ENCODE measurements at places on chromosomes 12 and 14.
A peak's percentile ranks its signal among the peaks of the same experiment; 100 is the strongest.

DNA sequence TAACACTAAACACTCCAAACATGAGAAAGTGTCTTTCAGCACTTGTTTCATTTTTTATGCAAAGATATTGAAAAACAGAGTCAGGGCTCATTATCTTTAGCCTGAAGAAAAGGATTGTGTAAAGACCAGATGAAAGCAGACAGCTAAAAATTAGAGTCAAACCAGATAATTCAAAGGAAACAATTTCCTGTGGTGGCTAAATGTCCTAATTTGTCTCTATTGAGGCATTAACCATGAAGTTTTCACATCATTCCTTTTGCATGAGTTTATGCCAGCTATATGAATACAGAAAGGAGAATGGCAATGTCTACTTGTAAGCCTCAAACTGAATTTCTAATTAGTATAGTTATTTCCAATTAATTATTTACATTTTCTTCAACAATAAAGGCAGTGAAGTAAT, 338.5 kb downstream of the FSCB start:
- no peak for DNase-seq

- peak; percentile 91 for DNase-seq
Measured at GRCh38 chr12:52521568-52522266, 1.5 kb upstream of the KRT5 start.

DNA sequence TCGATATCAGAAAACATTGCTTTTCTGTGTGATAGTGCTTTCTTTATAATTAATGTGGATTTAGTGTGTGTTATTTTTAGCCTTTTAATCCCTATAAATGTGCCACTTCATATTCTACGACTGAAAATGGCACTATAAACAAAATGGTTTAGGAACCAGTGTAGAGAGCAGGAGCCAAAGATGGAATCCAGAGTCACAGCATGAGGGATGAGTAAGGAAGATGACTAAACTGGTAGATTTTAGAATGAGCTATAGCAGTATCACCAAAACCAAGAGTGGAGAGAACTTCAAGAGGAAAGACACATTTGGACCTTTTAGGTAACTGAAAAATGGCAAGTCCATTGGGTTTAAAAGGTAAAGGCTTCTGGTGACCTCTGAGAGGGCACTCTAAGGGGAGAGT, 887.2 kb downstream of the NRXN3 start:
- DNase-seq = peak; percentile 77

DNA sequence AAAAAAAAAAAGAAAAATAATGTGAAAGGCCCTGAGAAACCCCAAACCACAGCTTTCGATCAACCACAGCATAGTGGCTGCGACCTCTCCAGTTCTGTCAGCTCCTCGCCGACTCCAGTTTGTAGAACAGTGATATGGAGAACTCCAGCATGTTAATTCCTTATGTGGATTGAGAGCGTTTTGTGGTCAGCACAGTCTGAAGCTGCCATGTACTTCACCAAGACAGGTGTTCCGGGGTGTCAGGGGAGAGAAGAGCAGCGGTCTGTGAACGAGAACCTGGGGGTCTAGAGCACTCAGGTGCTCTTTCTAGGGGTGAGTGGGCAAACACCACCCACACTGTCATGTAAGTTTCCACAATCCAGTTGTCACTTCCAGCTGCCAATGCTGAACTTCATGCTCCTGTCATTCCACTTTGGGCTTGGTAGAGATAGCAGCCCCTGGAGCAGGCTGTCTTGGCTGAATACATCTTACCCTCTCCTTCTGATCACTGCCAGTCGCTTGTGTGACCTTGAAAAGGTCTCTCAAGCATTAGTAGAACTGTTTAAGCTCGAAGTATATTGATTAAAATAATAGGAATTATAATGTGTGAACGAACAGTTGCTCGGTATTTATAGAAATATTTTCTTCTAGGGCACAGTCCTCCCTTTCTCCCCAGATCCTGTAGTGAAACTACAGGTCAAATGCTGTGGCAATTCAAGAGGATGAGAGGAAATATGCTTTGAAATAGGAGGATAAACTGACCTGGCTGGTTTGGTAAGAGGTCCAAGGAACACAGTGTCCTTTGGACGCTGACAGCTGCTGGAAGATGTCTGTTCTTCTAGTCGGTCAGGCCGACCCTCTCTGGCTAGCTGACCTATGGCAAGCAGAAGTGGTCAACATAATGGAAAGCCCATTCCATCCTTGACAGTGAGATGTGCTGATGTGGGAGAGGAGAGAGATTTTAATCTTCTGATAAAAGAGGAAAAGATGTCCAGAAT, 15.7 kb upstream of the MAX start:
- DNase-seq = no peak

DNA sequence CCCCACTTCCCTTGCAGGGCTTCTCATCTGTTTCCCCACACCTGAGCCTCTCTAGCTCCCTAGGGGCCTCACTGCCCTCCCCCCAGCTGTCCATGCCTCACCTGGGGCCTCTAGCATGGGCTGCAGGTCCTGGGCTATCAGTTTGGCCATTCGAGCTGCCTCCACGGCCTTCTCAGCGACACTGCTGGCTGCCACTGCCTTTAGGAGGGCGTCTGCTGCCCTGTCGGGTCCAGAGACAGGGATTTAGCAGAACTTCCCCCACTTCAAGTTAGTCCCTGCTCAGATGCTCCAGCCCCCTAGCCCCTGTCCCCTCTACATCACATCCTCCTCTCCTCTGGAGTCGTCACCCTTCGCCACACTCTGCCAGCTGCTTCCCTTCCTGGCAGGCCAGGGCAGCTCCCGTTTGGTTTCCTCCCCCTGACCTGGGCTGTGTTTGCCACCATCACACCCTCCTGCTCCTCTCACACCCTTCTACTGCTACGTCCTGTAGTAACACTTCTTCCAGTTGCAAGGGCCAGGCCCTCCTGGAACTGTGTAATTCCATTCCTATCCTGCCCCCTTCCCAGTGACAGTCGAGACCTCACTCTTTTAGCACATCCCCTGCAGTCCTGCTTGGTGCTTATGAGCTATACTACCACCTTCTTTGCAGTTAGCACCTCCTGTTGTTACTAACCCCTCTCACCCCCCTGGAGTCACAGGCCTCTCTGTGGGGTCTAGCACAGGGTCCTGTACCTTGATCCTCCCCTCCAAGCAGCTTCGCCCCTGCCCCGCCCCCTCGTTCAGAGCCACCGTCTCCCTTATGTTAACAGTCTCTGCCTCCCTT, 4.3 kb upstream of the AP1G2 start:
- DNase-seq = no peak

GRCh38 chr12:131917139-131917710, 11.9 kb upstream of the PUS1 start:
- no peak for DNase-seq

DNA sequence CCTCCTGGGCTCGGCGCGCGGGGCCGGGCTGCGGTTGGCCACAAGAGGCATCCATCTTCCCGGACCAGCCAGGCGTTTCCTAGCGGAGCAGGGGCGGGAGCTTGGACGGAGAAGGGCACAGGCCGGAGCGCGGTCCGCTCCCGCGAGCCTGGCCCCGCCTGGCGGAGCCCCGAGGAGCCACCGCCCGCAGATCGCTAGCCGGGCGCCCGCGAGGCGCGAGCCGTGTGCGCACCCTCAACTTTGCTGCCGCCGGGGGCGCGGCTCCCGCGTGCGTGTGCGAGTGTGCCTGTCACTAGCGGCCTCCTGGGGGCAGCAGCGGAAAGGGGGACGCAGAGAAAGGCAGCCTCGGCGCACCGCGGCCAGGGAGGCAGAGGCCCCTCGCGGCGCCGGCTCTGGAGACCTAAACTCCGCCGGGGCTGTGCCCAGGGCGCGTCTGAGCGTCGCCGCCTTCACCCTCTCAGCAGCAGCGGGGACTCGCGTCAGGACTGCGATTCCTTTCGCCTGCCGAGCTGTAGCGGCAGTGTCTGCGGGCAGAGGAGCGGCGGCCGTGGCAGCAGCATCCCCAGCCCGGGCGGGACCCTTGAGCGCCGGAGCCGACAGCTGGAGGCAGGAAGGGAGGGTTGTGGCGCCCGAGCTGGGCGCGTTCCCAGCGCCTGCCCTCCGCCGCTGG, 644 bp upstream of the SRGAP1 start:
- peak; percentile 96 for DNase-seq

DNA sequence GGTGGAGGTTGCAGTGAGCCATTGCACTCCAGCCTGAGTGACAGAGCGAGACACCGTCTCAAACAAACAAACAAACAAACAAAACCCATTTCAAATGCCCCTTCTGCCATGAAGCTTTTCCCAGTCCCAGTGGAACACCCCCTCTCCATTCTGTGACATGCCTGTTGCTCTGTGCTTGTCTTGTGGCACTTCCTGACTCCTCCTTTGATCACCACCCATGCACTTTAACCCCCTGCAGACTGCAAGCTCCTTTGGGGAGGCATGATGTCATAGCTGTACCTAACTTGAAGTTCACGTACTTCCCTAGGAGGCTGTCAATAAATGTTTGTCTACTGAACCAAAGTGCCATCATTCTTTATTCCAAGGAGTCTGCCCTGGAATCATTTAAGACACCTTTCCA, 64.7 kb downstream of the TMCC3 start:
- DNase-seq = no peak

DNA sequence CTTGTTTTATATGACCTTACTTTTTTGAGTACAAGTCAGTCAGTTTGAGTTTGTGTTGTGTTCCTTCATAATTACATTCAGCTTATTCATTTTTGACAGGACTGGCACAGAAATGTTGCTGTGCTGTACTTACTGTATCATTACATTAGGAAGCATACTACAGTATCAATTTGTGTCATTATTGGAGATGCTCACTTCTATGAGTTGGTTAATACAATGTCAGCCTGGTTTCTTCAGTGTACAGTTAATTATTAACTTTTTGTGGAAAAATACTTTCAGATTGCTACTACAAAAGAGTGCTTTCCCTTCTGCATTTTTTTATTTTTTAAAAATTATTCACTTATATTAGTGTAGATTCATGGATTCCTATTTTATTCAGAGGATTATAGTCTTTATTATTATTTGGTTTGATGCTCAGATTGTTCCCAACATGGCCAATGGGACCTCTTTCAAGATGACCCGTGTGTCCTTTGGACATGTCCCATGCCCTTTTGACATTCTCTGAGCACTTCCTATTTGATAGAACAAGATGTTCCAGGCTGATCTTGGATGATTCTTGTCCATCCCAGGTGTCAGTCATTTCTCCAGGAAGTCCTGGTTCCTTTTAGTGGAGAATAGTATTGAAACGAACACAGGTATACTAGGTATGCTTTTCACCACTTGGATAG, 66.6 kb downstream of the MON2 start:
- no peak for DNase-seq

DNA sequence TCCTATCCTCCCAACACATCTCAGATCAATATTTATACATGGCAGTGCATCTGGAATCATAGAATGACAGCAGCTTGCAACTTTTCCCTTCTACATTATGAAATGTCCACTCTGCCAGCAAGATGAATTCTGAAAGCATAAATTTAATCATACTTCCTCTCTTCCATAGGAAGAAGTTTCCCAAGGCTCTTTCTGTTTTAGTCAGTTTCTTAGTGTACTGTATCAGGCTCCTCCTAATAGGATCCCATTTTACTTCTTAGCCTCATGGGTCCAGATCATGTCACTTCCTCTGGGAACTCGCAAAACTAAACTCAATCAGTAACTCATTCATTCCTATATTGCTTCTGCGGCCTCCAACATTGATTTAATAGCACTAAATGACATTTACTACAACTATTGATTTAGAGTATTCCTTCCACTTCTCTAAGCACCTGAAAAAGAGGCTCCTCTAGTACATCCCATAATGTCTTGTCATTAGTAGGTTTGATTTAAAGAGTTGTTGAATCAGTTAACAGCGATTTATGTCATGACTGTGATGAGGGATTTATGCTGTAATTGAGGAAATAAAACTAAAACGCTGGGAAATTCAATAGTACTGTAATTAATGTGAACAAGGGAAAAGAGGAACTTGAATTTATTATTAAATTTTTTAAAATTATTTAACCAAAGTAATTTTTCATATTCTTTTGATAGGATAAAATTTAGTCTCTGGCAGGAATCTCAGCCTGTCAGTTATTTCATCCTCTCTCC, 4.0 kb downstream of the CLEC1A start:
- DNase-seq = no peak

GRCh38 chr12:578748-579419, 84.4 kb downstream of the NINJ2 start:
- no peak for DNase-seq

GRCh38 chr14:92819011-92819597, 25.0 kb downstream of the GOLGA5 start:
- no peak for DNase-seq

GRCh38 chr12:85681333-85681732, 154.9 kb downstream of the RASSF9 start:
- DNase-seq = no peak

DNA sequence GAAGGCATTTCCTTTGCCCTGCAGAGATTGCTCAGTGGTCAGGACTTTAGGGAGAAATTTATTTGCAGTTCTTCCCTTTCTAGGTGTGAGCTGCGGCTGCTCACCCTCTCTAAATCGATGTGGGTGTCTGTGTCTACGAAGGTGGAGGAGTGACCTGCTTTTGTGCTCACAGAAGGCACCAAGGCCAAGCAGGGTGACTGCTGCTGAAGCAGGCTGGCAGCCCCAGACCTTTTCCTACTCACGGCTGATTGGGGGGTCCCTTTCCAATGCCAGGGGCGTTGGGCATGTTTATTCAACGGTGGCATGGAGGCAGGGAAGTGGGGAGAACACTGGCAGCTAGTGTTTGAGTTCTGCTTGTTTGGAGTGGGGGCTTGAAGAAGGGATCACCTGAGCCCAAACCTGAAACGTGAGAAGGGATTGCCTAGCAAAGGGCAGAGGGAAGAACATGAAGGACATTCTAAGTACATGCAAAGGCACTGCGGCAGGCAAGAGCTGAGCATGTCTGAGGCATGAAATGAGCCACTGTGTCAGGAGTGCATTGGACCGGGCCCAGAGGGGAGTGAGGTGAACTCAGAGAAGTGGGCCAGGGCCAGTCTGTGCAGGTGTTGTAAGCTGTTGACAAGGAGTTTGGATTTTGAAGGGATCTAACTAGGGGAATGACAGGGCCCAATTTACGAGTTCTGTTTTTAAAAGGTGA, 56.3 kb downstream of the CACNA1C start:
- DNase-seq = no peak

GRCh38 chr14:73422515-73422914, 35.8 kb downstream of the NUMB start:
- no peak for DNase-seq

DNA sequence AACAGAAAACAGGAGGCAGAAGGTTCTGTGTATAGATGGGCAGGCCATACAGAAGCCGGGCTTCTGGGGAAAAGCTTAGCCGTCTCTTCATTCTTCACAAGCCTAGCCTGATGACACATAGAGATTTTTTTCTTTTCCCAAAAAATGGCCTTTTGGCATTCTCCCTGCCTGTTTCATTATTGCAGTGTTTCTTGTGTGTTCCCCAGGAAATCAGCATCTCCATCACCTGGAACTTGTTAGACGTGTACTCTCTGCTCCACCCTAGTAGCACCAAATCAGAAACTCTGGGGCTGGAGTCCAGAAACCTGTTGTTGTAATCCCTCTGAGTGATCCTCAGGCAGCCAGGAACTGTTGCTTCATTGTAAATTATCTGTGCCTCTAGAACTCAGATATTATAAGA, 388.1 kb downstream of the CCDC91 start:
- peak; percentile 60 for DNase-seq
